NCI-H1694 (cell line): ENCODE measurements at places on chromosomes 6 and 20.

DNA sequence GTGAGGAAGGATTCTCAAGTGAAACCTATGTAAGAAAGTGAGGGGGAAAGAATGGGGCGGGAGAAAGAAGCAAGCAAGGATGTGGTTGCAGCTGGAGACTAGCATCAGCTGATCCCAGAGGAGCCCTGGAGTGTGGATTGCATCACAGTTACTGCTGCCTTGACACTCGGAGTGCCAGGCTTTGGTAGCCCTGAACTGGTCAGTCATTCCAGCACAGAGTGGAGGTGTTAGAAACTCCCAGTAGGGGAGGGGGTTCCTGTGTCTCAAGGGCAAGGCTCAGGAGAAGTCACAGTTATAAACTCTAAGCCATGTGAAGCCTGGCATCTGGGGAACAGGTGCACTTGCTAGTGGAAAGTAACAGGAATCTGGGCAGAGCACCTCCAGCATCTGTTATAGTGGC, 23.5 kb downstream of the SNAP25 start:
- no peak for DNase-seq

GRCh38 chr6:143397227-143398222, 53.0 kb downstream of the ADAT2 start:
- DNase-seq = no peak

- no peak for DNase-seq
Observed at GRCh38 chr6:144753023-144753705, 468.0 kb downstream of the UTRN start.

DNA sequence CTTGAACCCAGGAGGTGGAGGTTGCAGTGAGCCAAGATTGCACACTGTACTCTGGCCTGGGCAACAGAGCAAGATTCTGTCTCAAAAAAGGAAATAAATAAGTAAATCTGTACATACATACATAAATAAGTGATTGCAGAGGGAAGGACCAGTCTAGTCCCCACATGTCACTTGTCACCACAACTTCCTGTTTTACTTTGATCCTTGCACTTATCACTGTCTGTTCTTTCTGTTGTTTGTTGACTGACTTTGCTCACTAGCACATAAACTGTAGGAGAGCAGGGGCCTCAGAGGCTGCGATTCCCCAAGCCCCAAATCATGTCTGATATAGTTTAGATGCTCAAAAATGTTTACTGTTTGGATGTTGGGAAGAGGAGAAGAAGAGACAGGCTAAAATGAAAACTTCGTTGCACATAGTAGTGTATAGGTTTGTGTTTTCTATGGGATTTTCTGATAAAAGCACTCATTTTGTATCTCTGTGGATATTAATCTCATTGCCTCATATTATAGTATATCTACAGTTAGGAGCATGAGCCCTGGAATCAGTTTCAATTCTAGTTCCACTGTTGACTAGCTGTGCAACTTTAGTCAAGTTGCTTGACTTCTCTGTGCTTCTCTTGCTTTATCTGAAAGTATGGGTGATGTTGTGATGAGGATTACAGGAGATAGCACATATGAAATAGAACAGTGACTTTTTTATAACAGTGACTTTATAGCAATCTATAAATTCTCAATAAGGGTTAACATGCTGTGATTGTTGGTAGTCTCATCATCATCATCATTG, 165.0 kb downstream of the TBC1D7 start:
- DNase-seq = no peak

GRCh38 chr20:7980332-7981046, 39.1 kb downstream of the TMX4 start:
- no peak for DNase-seq

- no peak for DNase-seq
Observed at GRCh38 chr6:161536224-161536630, 262.4 kb upstream of the AGPAT4 start.

- DNase-seq = peak; percentile 88
Observed at GRCh38 chr6:37210313-37210968, 40.5 kb downstream of the PIM1 start.

DNA sequence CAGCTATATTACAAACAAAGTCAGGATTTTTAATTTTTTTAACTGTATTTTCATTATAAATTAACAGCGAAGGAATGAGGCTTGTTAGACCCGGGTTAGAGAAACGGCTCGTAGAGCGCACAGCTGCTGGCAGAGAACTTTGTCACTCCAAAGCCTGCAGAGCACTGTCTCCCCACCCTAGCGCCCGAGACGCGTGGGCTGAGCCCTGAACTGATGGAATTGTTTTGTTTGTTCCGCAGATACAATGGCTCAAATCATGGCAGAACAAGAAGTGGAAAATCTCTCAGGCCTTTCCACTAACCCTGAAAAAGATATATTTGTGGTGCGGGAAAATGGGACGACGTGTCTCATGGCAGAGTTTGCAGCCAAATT, 810 bp downstream of the LAMP5 start:
- no peak for DNase-seq

GRCh38 chr6:126010040-126010439, 23.7 kb downstream of the TRMT11 start:
- DNase-seq = no peak

DNA sequence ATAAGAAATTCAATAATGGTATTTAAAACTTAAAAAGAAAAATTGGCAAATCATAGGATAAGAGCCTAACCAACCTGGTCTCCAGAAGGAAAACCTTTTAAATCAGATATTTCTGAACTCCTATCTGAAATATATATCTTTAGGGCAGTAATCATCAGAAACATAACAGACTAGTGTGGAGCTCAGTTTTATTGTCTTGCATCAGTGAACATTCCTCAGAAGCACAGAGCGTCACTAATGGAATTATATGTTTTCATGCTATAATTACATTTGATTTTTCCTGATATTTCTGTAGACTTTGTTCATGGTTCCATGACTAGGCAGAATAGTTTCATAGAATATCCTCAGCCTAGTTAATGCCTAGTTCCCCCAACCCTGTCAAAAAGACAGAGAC, 262.2 kb downstream of the EYA4 start:
- DNase-seq = no peak

DNA sequence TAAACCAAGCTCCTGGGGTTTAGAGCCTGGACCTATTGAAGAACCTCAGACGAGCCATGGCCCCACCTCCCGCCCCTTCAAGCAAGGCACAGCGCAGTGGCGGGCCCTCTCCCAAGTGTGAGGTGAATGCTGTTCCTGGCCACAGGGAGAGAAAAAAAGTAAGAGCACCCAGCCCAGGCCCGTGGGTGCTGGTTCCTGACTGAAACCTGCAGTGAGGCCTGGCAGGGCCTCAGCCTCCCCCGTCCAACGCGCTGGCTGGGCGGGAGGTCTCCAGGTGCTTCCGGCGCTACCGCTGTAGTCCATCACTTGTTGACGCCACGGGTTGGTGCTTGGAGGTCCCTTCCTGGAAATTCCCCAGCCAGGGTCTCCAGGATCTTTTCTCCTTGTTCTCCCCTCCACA, 5.5 kb upstream of the FAM83C start:
- DNase-seq = no peak

- DNase-seq = no peak
Observed at GRCh38 chr6:80528115-80528514, 421.6 kb downstream of the BCKDHB start.

- no peak for DNase-seq
Observed at GRCh38 chr6:90065173-90065572, 170.9 kb downstream of the GJA10 start.

GRCh38 chr6:100464903-100465700, at the start of gene SIM1:
Gene SIM1, minus strand, starts transcription at chr6:100464921. Its CDS starts 1,453 bp downstream, at chr6:100463468.
- peak; percentile 41 for DNase-seq

- DNase-seq = no peak
Observed at GRCh38 chr6:24223115-24223919, 97.3 kb downstream of the NRSN1 start.

DNA sequence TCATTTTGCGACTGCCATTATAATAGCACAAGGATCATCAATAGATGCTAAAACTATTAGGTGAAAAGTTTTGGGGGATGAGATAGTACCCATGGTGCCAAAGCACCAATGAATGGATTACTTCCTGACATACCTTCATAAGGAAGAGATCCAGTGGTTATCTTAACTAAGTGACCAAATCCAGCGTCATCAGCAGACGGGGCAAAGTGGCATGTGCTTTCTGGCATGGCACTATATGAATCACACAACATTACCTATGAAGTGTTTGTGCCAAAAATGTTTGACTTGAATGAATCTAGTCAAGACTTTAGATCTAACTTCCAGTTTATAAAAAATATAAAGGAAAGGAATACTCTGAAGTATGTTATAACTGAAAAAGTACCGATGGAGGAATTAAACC, 10.8 kb downstream of the TRIM26 start:
- no peak for DNase-seq

DNA sequence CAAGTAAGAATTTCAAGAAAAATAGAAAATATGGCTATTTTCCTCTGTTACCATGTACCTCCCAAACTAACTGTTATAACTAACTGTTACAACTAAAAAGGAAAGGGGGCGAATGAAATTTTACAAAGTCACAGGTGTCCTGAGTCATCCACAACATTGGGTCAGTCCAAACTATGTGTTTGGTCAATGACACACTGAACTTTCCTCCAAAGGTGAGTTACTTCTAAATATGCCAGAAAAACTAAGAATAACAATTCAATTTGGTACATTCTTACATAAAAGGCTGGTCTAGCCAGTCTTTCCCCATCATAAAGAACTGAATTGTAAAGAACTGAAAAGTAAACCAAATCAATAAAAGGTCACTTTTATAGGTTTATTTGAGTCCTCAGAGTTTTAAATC, 44.3 kb downstream of the ILRUN start:
- no peak for DNase-seq

- no peak for DNase-seq
Observed at GRCh38 chr6:128519132-128519930, 1.1 kb downstream of the PTPRK start.

GRCh38 chr6:14986370-14986769, 259.5 kb upstream of the JARID2 start:
- no peak for DNase-seq

DNA sequence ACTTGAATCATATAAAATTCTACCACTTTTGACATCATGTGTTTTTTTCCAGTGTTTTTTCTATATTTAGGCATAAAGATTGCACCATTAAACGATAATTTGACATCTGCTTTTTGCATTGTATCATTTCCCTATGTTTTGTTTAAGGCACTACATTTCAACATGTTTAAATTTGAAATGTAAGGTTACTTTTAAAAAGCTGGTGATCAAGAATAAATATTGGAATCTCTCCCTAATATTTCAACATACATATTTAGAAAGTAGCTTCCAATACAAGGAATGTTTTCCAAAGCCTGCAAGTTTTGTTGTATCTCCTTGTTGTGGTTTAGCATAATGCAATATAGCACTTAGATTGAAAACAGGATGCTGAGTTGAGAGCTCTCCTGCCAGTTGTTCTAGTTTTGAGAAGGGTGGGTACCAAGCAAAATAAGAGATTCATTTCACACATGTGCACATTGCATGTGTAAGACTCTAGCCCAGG, 76.5 kb downstream of the SYNJ2 start:
- no peak for DNase-seq

GRCh38 chr20:14957402-14957801, 620.0 kb upstream of the FLRT3 start:
- DNase-seq = no peak

GRCh38 chr6:41922154-41922553, 855 bp downstream of the BYSL start:
- no peak for DNase-seq

DNA sequence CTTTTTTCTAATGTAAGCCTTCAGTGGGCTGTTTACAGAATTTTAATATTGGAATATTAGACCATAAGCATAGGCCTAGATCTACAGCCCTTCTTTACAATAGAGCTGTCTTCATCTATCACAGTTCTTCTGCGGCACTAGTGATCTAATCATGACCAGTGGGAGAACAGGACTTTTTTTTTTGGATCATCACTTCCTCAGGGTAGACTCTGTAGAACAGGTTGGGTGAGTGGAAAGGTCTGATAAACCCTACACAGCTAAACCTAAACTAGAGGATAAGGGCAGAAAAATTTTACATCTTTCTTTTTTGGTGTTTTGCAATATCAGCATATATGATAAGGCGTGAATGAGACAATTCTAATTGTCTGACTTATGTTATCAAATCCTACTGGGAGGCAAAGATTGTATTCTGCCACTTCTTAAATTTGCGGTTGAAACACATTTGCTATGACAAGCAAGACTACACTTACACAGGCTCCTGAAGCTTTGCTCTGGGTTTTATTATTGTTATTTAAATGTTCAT, 52.2 kb downstream of the GOPC start:
- no peak for DNase-seq

DNA sequence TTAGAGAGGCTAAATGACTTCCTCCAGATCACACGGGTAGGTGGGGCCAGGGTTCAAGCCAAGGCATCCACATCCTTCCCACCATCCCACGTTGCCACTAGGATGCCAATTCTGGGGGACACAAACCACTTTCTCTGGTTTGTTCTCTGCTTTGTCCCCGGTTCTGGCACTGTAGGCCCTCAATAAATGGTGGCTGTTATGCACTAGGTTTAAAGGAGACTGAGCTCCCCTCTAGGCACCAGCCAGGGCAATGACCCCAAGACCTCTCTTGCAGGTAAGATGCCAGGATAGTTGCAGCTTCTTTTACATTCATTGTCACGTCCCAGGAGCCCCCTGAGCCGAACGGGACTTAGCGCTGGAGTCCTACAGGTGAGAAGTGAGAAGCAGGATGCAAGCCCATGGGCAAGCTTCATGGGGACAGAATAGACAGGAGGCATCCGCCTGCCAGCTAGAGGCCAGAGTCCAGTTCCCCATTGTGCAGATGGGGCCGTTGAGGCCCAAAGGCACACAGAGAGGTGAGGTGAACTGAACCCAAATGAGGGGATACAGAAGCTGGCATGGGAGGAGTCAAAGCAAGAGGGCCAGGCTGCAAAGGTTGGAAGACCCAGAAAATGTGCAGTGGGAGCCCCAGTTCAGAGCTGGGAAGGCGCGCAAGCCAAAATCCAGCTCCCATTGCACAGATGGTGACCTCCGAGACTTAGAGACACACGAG, 677 bp downstream of the PXMP4 start:
- DNase-seq = no peak

DNA sequence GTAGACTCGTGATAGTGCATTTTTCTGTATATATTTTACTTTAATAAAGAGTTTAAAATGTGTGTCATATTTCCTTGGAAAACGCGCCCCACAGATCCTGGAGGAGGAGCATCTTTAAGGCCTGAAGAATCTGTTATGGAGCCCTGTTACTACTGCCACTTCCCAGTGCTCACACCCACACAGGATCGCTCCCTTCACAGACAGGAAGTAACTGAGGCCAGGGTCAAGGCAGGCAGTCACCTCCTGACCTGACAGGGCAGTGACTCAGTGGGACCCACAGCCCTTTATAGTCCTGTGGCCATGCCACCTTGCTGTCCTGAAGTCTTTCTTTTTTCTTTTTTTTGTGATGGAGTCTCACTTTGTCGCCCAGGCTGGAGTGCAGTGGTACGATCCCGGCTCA, 9.0 kb downstream of the RRBP1 start:
- no peak for DNase-seq

DNA sequence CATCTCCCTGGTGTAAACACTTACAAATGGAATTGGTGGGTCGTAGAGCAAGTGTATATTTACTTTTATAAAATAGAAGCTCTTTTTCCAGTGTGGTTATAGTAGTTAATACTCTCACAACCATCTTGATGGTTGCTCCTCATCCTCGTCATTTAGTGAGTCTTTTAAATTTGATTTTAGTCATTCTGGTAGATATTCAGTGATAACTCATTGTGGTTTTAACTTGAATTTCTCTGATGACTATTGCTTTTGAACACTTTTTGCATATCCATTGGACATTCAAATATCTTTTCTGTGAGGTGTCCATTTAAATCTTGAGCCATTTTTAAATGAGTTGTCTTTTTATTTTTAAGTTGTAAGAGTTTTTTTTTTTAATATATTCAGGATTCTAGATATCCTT, 189.2 kb upstream of the PHACTR1 start:
- DNase-seq = no peak

- no peak for DNase-seq
Observed at GRCh38 chr6:141736104-141736503, 396.6 kb upstream of the GJE1 start.

- no peak for DNase-seq
Observed at GRCh38 chr6:44676826-44677433, 289.4 kb downstream of the CDC5L start.
